HFF-Myc (cell line): ENCODE measurements at places on chromosomes 11 and 22.

GRCh38 chr22:31275576-31275975, 16.7 kb downstream of the PIK3IP1 start:
- no peak for DNase-seq

GRCh38 chr11:107849790-107850189, 8.8 kb downstream of the SLC35F2 start:
- DNase-seq: no peak

DNA sequence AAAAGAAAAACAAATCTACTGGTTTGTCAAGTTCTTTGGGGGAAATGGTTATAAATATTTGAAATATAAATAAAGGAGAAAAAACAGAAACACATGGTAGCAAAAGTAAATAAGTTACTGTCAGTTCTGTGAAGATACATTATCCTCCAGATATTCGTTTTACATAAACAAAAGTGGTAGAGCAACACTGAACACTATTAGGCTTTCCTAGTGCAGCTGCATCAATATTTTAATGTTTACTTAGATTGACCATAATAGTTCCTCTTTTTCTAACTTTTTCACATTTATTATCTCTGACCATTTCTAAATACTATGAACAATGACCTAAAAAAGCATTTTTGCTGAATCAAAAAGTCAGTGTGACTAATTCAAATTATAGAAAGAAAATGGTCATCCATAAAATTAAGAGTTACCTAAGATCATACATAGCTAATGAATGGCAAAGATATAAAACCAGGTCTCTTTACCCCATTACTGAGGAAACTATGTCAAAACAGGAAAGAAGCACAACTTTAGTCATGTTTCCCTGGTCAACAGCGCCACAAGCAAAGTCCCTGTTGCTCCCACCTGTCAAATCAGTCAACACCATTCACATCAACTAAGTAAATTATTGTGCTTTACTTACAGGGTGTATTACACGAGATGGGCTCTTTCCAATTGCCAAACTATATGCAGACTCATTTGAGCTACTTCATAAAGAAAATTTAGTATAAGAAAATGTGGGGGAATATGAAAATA, 38.5 kb downstream of the SBF2 start:
- no peak for DNase-seq

GRCh38 chr22:24153959-24154358, 27.3 kb upstream of the SUSD2 start:
- DNase-seq: no peak

- no peak for DNase-seq
Measured at GRCh38 chr22:42871146-42872050, 14.3 kb upstream of the ARFGAP3 start.

- no peak for DNase-seq
Measured at GRCh38 chr11:36062796-36063365, 119.0 kb downstream of the LDLRAD3 start.

GRCh38 chr11:34160791-34161190, 55.4 kb downstream of the NAT10 start:
- DNase-seq: no peak

DNA sequence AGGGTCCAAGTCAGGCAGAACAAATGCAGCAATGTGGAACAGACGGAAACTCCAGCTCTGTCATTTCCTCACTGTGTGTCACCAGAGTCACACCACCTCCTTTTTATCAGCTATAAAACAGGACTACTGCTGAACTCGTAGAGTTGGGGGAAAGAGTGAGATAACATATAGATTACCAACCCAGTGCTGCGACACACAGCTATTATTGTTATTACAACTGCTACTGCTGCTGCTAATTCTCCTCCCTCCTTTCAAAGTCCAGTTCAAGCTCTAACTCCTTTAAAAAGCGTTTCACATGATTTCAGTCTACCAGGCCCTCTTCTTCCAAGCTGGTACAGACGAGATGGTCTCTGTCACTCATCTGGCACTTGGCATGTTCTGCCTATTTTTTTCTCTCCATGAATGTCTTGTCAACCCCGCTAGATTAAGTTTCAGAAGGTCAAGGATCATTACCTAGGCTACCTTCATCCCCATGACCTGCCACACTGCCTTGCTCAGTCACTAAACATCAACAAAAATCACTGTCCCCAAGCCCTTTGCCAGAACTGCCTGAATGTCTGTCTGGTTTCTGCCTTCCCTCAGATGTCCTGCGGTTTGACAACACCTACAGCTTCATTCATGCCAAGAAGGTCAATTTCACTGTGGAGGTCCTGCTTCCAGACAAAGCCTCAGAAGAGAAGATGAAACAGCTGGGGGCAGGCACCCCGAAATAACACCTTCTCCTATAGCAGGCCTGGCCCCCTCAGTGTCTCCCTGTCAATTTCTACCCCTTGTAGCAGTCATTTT, 3.7 kb upstream of the MTFP1 start:
- no peak for DNase-seq

GRCh38 chr11:91776655-91777054, 448.0 kb upstream of the FAT3 start:
- DNase-seq: no peak

- DNase-seq: no peak
Measured at GRCh38 chr22:47474464-47474863, 712.0 kb downstream of the TBC1D22A start.

DNA sequence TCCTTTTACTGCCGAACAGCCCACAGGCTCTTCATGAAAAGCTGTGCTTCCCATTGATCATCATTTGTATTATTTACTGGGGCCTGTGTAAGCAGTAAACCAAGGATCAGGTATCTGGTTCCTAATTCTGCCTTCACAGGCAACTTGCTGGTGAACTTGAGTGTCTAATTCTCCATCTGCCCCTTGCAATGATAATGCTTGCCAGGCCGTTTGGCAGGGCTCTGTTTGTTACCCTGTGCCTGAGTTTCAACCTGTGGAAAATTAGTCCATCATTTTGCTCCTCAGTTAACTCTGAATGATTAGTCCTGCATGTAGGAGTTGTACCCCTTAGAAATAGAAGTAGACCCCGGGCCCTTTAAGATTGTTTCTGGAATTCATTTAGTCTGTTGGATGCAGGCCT, 298.4 kb upstream of the CADM1 start:
- no peak for DNase-seq

DNA sequence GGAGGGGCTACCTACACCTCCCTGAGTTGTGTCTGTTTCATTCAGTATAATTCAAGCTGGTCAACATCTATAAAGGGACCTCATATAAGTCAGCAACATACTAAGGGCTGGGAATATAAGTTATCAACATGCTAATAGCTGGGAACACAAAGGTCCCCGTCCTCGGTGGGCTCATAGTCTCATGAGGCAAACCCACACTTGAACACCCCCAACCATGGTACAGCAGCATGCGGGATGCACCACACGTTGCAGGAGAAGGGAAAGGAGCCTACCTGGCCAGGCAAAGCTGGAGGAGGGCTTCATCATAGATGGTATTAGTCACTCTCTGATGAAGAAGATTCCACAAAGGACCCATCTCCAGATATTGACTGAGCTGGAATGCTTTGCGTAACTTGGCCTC, 561.8 kb upstream of the B3GAT1 start:
- no peak for DNase-seq

- DNase-seq: no peak
Measured at GRCh38 chr11:86161837-86162236, 82.7 kb upstream of the EED start.

- no peak for DNase-seq
Measured at GRCh38 chr22:27399161-27399560, 402.4 kb downstream of the MN1 start.

DNA sequence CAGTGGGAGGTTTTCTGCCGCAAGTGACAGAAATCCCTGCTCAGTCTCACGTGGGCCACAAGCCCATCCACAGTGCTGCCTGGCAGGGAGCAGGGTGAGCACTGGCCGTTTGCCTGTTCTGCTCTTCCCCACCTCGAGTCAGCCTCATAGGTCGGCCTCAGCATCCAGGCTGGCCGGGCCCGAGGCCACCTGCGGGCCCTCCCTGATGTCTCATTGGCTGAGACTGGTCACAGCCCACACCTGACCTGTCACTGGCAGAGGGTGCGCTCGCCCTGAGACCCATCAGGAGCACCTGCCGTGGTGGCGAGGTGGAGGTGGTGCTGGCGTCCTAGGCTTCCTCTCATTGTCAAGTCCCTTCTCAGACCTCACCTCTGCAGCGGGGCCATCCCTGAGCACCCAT, 72.1 kb downstream of the ELFN2 start:
- DNase-seq: no peak

DNA sequence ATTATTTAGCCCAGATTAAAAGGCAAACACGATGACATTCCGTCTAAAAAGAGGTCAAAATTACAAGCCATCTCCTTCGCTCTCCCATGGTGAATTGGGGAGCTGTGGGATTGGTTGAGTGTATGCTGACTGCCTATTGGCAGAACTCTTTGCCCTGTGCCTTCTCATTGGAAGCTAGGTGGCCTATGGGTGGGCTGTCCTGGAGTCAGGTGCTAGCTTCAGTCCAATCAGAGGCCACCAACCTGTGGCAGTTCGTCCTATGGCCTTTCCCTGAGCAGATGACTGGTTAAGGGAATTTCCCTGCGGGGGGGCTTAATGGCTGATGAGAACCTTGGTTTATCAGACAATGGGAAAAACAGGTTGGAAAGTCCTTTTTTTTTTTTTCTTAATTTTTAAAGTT, 3.2 kb upstream of the MTMR3 start:
- DNase-seq: no peak

DNA sequence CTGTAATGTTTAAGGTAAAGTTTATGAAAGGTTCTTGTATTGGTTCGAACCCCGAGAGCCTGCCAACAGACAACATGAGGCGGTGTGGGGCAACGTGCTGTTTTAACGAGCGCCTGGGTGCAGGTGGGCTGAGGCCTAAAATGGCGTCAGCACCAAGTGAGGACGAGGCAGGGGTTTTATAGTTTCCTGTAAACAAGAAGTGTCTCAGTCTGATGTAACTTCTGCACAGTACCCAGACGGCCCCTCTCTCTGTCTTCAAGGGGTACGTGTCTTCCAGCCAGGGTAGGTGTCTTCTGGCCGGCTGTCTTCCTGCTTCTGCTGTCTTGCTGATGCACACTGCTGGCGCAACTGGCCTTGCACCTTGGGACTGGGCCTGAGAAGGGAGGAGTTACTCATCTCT, 2.7 kb downstream of the PPFIBP2 start:
- DNase-seq: no peak

DNA sequence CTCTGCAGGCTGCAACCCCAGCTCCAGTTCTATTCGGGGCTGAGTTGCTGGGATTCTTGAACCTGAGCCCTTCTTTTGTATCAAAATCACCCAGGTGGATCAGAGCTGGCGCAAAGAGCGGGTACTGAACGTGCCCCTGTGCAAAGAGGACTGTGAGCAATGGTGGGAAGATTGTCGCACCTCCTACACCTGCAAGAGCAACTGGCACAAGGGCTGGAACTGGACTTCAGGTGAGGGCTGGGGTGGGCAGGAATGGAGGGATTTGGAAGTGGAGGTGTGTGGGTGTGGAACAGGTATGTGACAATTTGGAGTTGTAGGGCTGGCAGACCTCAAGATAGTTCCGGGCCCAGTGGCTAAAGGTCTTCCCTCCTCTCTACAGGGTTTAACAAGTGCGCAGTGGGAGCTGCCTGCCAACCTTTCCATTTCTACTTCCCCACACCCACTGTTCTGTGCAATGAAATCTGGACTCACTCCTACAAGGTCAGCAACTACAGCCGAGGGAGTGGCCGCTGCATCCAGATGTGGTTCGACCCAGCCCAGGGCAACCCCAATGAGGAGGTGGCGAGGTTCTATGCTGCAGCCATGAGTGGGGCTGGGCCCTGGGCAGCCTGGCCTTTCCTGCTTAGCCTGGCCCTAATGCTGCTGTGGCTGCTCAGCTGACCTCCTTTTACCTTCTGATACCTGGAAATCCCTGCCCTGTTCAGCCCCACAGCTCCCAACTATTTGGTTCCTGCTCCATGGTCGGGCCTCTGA, 3.8 kb downstream of the FOLR1 start:
- DNase-seq: no peak

DNA sequence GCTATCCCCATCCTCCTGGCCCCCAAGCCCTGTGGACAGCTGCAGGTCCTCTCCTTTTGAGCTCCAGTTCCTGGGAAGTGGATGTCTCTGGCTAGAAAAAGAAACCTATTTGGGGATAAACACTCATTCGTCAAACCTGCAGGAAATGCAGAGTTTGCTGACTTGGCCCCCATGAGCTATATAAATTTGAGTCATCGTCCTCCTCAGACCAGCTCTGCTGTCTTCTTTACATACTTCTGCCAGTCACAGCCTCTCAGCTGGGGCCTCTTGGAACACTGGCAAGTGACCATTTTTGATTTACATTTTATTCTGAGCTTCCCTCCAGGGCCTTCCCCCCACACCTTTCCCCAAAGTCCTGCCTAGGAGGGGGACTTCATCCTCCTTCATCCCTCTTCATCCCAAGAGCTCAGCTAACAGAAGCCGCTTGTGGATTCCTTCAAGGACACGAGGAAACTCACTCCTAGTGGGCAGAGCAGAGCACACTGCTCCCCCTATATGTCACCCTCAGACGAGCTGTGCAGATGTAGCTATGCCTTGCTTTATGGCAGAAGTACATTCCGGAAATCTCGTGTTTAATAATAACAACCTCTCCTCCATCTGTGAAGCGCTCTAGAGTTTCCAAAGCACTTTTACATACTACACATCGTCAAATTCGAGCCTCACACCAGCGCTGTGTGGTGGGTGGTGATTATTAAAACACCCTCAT, 131.8 kb downstream of the FEZ1 start:
- DNase-seq: no peak

GRCh38 chr11:24885580-24886173, 388.8 kb downstream of the LUZP2 start:
- DNase-seq: no peak

GRCh38 chr11:93905384-93905783, 55.0 kb upstream of the VSTM5 start:
- peak; percentile 61 for DNase-seq

DNA sequence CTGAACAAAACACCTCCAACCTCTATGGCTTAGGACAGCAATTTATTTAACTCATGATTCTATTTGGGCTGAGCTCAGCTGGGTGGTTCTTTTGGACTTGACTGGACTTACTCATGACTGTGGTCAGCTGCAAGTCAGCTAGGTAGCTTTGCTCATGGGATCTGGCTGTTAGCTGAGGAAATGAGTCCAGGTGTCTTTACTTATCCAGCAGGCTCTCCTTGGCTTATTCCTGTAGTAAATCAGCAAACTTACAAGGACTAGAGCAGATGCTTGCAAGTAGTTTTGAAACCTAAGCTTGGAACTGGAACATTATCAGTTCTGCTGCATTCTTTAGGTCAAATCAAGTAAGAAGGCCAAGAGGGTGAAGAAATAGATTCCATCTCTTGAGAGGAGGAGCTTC, 8.0 kb upstream of the HIKESHI start:
- no peak for DNase-seq

- no peak for DNase-seq
Measured at GRCh38 chr11:8002676-8003075, 15.5 kb downstream of the EIF3F start.

DNA sequence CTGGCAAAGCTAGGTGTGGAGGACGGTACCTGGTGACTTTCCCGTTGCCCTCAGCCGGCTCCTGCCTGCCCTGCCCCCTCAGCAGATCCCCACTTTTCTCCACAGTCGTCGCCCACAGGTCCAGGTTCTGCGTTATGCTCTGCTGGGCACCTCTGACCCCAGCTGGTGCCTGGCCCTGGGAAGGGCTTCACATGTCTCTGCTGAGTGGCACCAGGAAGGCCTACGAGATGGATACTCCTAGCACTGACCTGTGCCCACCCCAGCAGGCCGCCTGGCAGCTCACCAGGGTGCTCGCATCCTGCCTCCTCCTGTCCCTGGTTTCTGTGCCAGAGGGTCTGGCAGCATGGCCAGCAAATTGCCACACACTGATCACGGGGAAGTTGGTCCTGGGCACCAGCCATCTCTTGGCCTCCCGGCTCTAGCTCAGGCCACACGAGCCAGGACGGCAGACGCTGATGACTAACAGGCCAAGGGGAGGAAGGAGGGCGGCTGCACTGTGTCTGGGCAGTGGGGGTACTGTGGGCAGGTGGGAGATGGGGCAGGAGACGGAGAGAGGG, 13.8 kb downstream of the CARS1 start:
- no peak for DNase-seq
